ENCODE measurements at places on chromosomes 3 and 15.

- no peak for DNase-seq
Observed at GRCh38 chr3:157465741-157466140, 29.1 kb downstream of the PTX3 start.

GRCh38 chr3:135865085-135865484 is 100.4 kb upstream of the PPP2R3A start:
- DNase-seq, result no peak

DNA sequence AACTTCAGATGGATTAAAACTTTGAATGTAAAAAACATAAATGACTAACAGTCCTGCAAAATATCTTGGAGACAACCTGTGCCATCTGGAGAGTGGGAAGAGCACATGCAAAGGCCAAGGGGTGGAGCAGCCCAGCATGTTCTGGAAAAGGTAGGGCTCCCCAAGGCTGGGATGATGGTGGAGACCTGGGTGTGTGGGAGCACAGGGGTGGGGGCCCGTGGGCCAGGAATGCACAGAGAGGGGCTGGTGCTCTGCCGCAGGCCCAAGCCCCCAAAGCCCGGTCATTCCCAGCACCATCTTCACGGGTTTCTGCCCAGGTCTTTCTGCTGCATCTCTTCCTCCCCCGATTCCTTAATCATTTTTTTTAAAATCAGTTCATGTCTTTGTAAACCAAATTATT is 9.7 kb upstream of the GATA2 start:
- no peak for DNase-seq

- DNase-seq, result no peak
Observed at GRCh38 chr15:67998599-67999133, 55.4 kb upstream of the PIAS1 start.

- no peak for DNase-seq
Observed at GRCh38 chr3:129758785-129759320, 134.7 kb downstream of the TMCC1 start.

DNA sequence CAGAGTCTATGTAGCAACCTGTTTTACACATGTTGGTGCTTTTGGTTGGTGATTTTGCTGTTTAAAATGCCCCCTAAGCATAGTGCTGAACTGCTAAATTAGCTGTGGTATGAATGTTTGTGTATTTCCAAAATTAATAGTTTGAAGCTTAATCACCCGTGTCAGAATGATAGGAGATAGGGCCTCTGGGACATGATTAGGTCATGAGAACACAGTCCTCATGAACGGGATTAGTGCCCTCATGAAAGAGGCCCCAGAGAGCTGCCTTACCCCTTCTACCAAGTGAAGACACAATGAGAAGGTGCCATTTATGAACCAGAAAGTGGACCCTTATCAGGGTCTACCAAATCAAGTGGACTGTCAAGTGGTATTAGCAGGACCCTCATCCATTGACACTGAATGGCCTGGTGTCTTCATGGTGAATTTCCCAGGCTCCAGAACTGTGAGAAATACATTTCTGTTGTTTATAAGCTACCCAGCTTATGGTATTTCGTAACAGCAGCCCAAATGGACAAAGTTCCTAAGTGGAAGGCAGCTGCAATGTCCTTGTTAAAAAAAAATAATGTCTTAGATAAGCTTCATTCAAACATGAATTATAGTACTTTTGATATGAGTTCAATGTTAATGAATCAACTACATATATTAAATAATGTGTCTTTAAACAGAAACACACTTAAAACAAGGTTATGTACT is 37.7 kb upstream of the FRMD4B start:
- no peak for DNase-seq

GRCh38 chr3:47636225-47636624 is 57.6 kb upstream of the CSPG5 start:
- no peak for DNase-seq

DNA sequence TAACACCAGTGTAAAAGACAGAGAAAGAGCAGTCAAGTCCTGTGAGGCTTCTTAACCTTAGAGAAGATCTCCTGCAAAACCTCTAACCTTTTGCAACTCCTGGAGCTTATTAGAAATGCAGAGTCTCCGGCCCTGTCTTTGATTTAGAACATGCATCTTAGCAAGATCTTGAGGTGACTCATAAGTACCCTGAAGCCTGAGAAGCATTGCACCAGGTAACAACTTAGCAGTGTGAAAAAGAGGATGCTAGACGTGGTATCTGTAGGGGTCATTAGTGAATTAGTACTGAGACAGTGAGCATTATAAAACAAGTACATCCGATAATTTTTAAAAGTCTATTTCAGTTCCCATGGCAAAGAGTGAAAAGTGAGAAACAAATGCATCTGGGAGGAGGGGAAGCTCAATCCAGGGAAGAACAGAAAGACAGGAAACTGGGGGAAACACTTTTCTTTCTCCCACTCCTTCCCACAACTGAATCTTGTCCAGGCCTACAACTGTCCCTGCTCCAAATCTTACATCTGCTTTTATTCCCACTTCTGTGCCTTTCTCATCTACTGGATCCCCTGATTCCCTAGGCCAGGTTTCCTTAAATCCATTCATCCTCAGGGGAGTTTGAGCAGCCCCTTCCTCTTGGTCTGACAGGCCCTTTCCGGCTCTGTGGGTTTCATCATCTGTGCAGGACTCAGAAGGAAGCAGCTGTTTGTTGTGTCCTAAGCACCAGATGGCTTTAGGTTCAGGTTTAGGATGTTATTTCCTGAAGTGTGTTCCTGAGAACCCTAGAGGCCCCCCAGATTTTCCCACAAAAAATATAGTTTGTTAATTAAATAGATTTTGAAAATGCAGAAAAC is 128.1 kb upstream of the IL12A start:
- DNase-seq, result no peak

GRCh38 chr3:161673866-161674265 is 177.3 kb downstream of the OTOL1 start:
- DNase-seq, result no peak

- DNase-seq, result no peak
Observed at GRCh38 chr3:110752307-110752706, 319.3 kb upstream of the NECTIN3 start.

DNA sequence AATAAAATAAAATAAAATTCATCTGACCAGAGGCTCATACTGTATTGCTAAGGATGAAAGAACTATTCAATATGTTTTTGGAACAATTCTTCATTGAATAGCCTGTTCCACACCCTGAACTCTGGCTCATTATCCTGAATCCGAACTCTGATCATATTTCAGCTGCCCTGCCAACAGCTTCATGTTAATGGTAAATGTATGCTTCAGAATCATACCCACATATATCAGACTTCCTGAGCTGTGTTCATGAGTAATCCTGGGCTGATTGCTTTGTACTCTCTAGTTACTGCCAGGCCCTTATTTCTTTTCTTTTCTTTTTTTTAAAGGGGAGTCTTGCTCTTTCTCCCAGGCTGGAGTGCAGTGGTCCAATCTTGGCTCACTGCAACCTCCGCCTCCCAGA is 11.8 kb downstream of the INO80 start:
- DNase-seq, result no peak

- no peak for DNase-seq
Observed at GRCh38 chr3:5017925-5018531, 38.8 kb downstream of the BHLHE40 start.

DNA sequence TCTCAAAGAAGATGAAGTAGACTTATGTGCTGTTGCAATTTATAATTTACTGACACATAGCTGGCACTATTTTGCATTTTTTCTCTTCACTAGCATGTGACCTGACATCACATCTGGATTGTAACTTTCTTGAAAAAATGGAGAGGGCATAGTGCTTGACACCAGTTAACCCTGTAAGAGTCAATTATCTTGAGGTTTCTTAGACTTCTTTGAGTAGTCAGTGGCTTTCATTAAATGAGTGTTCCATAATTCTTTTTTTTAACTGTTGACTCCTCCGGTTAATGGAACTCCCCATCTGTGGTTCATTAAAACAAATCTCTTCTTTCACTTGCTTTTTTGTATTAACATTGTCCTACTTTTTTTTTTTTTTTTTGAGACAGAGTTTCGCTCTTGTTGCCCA is 16.9 kb upstream of the PRKCI start:
- DNase-seq, result no peak

DNA sequence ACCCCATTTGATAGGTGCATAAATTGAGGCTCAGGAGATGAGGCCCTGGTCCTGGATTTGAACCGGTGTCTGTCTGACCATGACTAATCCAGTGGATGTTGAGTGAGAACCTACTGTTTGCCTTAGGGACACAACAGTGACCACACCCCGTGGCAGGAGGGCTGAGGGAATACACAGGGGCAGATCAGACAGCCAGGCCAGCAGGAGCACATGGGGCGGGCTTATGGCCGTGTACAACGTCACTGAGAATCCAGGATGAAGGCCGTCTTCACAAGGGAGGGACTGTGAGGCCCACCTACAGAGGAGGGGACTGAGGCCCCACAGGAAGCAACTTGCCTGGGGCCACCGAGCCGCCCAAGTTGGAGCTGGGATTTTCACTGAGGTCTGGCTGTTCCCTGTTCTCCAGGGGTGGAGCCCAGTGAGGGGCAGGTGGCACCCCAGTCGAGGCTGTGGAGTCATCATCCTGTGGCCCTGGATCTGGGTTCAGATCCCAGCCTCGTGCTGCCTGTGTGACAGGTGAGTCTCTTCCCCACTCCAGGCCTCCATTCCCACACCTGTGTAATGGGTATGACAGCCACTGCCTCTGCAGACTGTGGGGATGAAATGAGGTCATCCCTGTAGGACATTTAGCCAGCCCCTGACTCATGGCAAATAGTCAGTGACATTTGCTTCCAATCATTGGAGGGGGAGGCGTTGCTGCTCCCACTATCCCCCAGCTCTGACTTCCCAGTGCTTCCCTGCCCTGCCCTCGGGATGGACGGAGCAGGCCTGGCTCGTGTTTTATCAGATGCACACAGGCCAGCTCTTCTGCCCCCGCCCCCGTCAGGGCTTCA is 6.3 kb upstream of the PLXND1 start:
- no peak for DNase-seq

DNA sequence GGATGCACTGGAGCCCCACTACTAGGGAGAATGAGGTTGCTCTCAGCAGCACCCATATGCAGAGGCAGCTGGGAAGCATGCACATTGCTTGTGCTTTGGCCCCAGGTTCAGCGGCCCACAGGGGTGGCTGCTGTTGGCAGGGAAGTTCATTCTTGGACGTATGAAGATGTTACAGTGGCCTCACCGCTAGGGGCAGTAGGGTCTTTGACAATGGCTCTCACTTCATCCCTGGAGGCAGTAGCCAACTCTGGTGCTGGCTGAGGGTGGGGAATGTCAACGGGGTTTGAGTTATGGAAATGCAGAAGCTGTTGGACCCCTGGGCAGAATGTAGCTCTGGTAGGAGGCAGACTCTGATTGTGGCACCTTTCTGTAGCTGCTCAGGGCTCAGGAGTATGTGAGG is 279.9 kb downstream of the SCAPER start:
- DNase-seq, result no peak

GRCh38 chr3:193212844-193213243 is 28.2 kb upstream of the PLAAT1 start:
- no peak for DNase-seq

DNA sequence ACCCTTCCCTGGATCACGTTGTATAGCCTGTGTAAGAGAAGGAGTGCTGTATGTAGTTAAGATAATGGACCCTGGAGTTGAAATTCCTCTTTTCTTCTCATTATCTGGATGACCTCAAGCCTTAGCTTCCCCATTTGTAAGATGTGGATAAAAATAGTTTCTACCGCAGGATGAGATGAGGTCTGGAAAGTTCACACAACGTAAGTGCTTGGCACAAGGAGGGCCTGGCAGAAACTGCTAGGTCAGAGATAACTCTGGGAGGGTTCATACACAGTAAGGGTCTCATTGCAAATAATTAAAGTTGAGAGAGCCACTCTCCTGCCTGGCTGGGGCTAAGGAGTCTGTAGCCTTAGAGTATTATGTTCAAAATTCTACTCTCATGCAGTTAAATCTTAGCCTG is 214.4 kb downstream of the LRTM1 start:
- no peak for DNase-seq

- no peak for DNase-seq
Observed at GRCh38 chr3:155555479-155556060, 189.3 kb downstream of the PLCH1 start.

- DNase-seq, result no peak
Observed at GRCh38 chr3:59777066-59777465, 727.2 kb upstream of the CFAP20DC start.

- DNase-seq, result no peak
Observed at GRCh38 chr15:29674661-29675533, 147.4 kb downstream of the TJP1 start.

DNA sequence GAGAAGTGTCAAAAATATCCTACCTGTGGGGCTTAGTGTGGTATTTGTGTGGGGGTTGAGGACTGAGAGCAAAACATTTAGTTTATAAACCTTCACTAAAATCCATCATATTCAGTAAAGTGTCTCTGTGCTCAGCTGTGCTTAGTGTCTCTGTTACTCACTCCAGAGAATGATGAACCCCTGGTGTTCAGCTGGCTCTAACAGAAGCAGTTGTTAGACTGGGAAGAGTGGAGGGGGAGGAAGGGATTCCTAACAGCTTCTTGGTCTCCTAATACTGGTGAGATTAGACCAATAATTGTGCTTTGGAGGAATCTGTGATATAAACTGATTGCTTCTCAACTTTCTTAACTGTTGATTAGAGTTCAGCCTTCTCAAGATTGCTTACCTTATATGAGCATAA is 1123.5 kb downstream of the ROBO2 start:
- no peak for DNase-seq

DNA sequence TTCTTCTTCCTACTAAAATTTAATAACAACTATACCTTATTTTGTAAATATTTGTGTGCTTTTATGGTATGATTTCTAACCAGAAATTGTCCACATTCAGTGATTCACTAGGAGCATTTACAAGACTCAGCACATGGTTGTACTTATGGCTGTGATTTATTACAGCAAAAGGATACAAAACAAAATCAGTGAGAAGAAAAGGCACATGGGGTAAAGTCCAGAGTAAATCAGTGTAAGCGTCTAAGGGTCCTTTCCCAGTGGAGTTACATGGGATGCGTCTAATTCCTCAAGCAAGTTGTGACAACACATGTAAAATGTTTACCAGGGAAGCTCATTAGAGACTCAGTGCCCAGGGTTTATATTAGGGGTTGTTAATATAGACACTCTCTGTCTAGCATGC is 31.1 kb downstream of the RNF13 start:
- DNase-seq, result no peak

- no peak for DNase-seq
Observed at GRCh38 chr3:58560771-58561311, 16.4 kb downstream of the FAM107A start.

DNA sequence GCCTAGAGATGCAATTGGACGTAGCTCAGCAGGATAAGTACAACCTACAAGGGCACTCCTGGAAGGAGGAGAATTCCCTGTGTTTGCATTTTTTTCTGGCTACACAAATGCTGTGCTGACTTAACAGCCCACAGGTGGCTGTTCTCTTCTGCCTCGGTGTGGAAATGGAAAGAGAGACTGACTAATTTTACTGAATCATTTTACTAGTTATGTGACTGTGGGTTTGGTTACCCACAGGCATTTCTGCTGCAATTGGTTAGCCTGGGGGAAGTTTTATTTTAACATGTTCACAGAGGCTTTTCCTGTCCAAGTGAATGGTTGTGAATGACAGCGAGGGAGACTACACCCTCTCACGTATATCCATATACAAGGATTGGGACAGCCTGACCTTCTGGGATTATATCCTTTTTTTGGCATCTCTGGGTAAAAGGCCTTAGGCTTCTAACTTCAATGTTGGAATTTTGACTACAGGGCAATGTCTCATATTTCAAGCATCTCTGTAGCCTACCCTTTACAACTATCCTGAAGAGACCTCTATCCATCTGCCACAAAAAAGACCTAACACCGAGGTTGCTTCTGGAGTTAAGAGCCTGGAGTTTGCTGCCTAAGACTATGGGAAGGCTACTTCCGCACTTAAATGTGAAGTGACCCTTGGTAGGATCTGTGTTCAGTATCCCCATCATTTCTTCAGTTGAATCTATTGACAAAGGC is 67.2 kb upstream of the TP63 start:
- DNase-seq, result no peak

Data from activated T-helper 1 cell treated with anti-CD3 and anti-CD28 coated beads, Interleukin-2, amount 50 U/mL, for 16 hours (primary cell).